ENCODE measurements at places on chromosomes 16 and 17.

GRCh38 chr17:16913463-16913862 is 58.5 kb downstream of the TNFRSF13B start:
- no peak for DNase-seq

DNA sequence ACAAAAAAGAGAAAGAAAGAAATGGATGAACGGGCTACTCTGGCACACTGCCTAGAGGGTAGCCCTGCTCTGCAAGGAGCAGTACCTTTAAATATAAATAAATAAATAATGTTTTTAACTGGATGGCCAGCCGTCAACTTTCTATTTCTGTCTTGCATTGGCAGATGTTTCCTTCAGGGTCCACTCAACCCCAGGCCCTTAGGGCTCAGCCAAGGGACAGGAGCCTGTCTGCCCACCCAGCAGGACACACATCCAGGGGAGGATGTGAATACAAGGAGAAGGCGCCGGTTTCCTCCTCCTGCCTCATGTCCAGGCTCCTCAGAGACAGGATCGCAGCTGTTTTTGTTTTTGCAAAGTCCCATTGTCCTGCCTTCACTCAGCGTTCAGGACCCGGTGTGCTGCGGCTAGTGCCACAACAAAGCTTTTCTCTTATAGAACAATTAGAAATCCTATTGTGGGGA is 22.6 kb downstream of the TTYH2 start:
- DNase-seq: no peak

DNA sequence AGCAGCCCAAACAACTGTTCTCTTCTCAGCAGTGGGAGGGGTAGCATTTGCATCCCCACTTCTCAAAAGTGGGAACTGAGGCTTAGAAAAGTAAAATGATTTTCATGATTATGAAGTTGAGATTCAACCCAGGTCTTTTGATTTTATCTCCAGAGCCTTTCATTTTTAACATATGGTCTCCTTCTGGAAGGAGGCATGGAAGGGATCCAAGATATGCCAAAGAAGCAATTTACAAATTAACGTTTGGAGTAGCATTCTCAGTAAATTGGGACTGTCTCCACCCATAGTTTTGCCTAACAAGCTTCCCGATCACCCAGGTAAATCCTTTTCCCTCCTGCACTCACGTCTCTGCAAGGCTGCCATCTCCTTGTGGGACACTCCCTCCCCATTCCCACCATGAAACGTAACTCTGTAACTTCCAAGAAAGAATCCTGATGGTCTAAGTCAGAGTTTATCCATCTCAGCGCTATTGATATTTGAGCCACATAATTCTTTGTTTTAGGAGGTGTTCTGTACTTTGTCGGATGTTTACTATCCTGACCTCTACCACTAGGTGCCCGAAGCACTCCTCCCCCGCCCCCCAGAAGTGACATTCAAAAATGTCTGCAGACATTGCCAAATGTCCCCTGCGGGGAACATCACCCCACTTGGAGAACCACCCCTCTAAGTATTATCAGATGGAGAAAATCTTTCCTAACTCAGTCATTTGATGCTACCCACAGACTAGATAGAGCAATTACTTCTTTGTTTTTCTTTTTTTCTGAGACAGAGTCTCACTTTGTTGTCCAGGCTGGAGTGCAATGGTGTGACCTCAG is 32.9 kb upstream of the NFAT5 start:
- no peak for DNase-seq

DNA sequence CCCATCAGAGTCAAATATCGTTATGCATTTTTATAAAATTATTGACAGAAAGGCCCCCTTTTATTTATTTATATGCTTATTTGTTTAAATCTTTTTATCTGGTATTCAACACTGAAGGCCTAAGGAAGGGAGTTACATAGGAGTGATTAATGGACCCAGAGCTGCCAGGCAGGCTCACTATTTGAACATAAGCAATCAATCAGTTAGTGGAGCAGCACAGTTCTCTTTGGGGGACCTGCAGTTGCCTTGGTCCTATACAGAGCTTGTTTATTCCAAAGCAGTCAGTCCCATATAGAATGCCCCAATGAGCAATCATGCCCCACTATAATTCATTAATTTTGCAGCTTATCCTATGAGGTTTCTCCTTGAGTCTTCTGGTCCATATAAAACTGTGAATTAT is 389.4 kb upstream of the GOT2 start:
- DNase-seq: no peak

DNA sequence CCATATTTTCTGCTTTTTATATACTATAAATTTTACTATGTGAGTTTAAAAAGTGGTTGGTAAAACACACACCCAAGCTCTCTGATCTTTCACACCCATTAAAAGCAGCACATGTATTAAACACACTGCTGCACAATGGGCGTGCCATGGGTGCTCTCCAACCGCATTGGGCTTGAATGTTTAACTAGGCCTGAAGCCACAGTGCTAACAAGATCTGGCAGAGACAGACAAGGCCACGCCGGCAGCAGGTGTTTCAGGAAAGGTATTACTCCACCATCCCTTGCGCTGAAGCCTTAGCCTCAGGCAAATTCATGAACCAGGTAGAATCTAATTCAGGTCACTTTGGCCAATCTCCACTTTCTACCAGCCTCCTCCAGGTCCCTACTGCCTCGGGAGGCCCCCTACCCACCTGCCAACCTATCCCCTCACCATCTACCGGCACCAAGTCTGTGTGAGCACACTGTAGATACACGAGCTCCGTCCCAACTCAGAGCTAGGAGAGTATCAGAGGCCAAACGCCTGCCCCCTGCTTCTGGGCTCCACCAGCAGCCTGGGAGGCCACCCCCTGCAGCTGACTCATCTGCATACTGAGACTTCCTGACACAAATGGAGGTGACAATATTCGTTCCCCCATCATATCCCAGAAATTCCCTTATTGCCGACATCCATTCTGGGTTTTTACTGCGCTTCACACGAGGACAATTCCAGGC is 95.0 kb downstream of the ADCY9 start:
- no peak for DNase-seq

- no peak for DNase-seq
These were observed 92.3 kb downstream of the VPS53 start for GRCh38 chr17:622356-622755.

DNA sequence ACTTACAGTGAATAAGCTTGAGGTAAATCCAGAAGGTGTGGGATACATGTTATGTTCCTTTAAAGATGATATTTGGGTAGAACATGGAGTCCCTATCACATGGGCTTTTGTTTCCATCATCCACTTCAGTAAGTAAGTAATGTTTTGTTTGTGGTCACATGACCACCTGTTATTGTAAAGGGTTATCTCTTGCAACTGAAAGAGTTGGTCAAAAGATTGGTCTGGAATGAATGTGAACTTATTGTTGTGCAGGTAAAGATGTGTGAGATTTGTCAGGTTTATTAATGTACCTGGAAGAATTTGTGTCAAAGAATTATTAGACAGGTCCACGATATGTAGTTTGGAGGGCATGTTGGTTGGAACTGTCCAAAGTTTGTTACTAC is 1.6 kb downstream of the OMG start:
- no peak for DNase-seq

DNA sequence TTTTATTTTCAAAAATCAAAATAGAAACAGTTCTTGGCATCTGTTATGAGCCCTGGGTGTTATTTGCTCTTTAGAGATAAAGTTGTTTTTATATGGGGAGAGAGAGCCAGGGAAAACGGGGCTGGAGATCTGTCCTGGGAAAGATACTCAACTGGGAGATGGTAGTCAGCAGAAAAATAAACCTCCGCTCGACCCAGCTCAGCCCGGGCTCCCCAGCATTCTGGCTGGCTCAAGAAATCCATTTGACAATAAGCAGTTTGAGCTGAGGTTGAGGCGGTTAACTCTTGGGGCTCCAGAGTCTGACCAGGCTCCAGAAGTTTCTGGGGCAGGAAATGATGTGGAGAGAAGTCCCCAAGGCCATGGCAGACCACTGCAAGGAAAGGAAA is 151.9 kb downstream of the IRX5 start:
- DNase-seq: no peak

DNA sequence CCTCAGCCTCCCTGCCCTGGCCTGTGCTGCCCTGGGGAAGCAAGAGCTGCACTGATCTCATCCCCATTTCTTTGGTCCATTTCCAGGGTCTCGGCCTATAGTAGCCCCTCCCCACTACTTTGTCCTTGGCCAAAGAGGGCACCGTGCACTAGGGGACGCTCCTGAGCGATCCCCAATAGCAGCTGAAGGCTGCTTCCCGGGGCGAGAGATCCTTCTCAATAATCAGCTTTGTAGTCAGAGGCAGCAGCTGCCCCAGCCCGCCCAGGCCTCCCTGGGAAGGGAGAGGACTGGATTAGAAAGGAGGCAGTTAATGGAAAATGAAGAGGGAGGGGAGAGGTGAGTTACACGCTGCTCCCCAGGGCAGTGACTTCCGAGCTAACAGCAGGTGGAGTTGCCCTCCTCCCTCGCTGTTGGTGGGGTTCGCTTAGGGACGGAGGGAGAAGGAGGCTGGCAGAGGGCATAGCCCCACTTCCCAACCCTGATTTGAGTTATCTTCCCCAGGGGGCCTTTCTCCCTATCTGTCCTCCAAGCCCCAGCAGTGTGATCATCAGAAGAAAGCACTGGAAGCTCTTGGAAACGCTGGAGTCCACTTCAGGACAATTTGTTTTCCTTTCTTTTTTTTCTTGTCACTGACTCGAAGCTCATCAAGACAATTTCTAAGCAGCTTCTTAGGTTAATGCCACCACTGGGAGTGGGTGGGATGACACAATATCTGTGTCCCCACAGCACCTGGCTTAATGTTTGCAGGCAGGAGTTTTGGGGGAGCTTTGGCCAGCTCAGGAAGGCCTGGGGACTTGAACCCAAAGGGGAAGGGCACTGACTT is 2.6 kb downstream of the MXRA7 start:
- no peak for DNase-seq

DNA sequence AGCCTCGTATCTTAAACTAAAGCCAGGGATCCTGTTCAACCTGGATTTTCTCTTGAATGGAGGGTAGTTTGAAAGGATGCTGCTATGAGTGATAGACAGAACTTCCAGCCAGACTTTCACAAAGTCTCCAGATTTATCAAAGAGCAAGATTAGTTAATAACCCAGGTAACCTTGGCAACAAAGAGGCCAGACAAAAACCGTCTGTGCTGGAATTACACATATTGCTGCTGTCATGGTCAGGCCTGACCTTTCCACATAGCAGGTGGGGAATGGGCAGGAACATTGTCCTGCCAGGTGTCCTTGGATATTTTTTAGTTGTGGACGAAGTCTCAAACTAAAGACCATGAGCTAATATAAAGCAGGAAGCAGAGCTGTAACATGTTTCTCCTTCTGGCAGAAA is 52.5 kb downstream of the HLF start:
- no peak for DNase-seq

GRCh38 chr16:23523876-23524385 is 13.6 kb upstream of the GGA2 start:
- DNase-seq: no peak

GRCh38 chr17:16171613-16172012 is 43.7 kb downstream of the NCOR1 start:
- DNase-seq: no peak

All from stimulated activated CD8-positive, alpha-beta memory T cell treated with anti-CD3 and anti-CD28 coated beads, Interleukin-2, amount 100 ng/mL, for 48 hours (primary cell).